Stimulated activated CD8-positive, alpha-beta memory T cell treated with anti-CD3 and anti-CD28 coated beads, Interleukin-15, amount 100 ng/mL, for 24 hours (primary cell): ENCODE measurements at places on chromosomes 1 and 21.

DNA sequence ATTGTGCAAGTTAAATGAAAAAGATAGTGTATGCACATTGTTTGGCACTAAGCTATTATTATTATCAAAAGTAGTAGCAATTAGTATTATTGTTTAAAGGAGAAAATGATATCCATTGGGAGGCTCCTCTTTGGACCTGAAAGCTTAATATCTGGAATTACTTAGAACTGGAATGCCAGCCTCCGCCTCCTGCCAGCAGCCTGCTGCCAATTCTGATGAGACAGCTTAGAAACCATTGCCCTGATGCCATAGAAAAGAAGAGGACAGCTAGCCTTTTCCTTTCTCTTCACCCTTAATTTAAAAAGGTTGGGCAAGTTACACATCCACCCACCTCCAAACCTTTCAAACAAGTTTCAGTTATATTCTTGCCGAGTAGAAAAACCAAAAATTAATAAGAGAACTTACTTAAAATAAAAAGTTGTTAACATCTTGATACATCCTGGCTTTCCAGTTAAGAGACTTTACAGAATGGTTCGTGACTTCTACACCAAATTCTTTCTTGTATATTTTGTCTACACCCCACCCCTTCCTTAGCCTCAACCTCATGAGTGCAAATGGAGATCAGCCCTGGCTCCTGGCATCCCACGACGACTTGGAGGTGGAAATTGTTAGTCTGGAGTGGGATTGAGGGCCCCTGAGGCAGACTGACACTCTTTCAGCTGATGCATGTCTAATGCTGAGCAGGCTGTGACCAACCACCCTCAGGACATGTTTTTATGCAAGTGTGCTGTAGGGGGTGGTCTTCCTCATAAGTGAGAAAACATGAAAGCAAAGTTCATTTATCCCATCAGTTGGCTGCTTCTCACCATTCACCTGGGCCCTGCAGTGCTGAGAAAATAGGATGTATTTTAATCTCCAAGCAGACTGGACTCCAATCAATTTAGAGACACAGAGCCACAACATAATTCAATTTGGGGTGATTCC lies 120.6 kb downstream of the KCNJ15 start:
- DNase-seq = no peak

- DNase-seq = no peak
Observed at GRCh38 chr1:156822680-156823079, 6.0 kb upstream of the SH2D2A start.

DNA sequence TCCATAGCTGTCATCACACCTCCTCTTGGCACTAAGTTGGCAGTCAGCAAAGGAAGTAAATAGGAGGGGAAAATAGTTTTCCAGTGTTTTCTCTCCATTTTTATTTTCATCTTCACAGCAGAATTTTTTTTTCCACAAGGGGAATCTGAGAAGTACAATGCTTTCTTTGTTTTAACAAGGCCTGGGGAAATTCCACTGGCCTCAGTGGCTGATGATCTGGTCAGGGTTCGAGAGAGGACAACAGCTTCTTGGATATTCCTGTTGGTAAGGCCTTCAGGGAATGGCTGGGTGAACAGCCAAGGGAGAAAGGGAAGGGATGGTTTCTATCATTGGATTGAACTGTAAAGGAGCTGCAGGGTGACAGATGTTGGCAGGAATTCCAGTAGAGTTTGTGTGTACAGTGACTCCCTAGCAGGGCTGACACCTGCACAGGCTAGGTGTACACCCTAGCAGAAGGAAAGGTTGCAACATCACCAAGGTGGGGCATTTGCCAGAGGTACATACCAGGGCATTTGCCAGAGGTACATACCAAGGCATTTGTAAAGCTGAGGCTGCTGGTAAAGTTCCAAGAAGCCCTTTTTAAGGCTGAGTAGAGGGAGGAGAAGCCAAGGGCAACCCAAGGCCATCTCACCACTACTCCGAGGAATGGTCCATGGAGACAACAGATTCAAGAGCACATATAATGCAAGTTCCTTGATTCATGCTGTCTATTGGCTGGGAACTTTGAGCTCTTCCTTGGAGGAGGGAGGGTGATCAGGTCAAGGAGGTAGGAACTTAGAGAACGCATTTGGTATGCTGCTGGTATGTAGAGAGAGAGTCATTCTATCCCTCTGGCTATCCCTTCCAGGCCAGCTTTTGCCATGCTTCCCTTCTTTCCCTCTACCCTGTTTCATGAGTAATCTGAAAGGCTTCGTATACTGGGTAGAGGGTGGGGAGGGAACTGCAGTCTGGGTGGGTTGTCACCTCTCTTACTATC lies 3.1 kb downstream of the GJA5 start:
- no peak for DNase-seq

DNA sequence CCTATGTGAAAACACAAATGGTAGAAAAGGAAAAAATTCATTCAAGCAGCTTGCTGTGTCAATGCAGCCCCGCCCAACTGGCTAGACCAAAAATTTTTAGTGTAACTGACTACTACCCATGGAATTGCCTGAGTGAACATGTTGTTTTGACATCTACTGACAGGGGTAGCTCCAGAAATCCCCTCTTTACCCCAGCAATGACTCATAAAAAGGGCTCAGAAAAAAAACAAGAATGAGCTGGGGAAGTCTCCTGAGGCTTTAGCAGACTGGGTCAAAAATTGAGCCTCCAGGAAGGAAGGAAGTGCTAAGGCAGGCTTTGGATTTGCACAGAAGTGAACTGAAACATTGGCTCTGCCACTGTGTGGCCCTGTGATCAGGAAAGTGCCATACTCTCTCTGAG lies 24.4 kb upstream of the FGGY start:
- no peak for DNase-seq

GRCh38 chr1:208420696-208421095 lies 176.5 kb upstream of the PLXNA2 start:
- no peak for DNase-seq

DNA sequence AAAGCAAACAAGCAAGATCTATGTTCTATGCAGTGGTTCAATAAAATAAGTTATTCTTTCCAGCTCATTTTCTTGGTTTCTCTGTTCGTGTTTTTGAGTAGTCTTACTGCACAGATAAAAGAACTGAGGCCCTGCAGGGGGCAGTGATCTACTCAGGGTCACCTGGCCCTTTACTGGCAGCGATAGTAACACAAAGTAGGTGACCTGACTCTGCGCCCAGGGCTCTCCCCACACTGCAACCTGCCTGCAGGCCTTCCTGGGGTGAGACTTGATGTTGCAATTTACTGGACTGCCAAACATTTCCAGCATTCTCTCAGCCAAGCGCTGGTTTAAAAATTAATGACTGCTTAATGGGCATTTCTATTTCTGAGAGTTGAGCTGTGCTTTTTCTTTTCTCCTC lies 110.3 kb downstream of the HUNK start:
- no peak for DNase-seq

DNA sequence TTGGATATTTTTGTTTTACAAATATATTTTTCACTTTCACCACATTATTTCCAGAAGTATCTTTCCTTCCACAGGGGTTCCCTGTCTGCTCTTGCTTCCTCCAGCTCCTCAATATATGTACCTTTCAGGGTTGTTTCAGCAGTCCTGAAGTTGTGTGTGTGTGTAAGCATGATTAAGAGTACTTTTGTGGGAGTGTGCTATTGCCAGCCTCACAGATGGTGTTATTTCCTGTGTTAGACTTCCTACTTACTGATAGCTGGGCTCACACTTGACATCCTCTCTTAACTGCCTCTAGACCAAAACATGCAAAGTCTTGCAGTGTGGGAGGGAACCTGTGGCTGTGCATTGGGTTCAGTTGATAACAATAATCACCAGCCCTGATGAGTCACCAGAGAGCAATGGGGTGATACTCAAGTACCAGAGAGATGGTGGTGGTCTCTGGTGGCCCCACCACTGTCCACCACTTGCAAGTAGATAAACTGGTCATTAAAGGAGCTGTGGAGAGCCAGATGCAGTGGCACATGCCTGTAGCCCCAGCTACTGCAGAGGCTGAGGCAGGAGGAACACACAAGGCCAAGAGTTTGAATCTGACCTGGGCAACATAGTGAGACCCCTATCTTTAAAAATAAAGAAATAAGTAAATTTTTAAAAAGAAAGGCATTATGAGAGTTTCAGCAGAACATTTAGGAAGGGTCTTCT lies 126.7 kb downstream of the NR5A2 start:
- DNase-seq = no peak

DNA sequence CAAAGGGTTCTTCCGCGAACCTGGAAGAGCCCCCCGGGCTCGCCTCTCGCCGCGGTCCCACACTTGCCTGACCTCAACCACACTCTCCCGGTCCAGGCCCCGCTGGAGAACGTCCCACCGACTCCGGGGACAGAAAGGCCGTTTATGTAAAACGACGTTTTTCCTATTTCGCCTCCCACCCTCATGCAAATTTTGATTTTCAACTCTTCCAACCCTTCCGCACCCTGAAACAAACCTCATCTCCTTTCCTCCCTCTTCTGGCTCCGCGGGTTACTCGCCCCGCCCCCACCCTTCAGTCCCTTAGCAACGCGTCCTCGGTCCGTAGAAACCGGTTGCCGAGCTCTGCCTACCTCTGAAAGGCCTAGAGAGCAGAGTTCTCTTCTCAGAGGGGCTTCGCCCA lies at the start of gene C1orf141:
Gene C1orf141, minus strand, starts transcription at position 276 of the 400 bp plus-strand sequence. CDS start 7,730 bp downstream, outside the sequence.
- DNase-seq = no peak

DNA sequence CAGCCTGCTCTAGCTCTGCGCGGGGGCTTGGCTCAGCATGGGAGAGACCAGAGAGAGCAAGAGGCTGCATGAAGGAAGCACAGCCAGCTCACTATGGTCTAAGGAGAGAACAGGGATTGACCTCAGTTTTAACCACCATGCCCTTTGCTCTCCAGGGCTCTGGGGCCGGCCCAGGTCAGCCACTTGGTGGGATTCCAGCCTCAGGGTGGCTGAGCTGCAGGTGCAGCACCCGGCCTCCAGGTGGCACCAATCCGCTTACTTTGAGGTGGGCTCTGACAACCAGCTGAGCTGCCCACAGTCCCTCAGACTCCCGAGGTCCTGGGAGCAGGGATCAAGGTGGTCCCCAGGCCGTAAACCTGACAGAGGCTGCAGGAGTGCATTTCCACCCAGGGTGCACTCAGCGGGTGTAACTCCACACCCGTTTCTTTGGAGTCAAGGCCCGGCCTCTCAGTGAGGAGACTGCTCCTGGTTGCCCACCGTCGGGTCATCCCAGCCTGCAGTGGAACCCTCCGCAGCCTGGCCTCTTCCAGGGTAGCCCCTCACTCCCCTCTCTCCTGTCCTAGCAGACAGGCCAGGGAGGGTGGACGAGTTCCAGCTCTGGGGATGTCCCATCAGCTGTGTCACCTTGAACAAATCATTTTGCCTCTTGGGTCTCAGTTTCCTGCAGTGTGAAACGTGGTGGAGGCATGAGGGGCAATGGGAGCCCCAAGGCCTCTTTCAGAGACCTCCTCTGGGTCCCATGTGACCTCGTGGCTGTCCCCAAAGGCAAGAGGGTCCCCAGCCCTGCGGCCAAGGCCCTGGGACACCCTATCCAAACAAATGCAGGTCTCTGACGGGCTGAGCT lies 607 bp upstream of the LGR6 start:
- DNase-seq = peak; percentile 21
